ENCODE measurements at places on chromosomes 4 and X.

GRCh38 chr4:75605928-75606327 lies 24.4 kb downstream of the CDKL2 start:
- DNase-seq = no peak

GRCh38 chr4:6771229-6771671 lies 11.3 kb upstream of the KIAA0232 start:
- no peak for DNase-seq

- DNase-seq = no peak
Measured at GRCh38 chrX:38699121-38699520, 102.1 kb upstream of the MID1IP1 start.

DNA sequence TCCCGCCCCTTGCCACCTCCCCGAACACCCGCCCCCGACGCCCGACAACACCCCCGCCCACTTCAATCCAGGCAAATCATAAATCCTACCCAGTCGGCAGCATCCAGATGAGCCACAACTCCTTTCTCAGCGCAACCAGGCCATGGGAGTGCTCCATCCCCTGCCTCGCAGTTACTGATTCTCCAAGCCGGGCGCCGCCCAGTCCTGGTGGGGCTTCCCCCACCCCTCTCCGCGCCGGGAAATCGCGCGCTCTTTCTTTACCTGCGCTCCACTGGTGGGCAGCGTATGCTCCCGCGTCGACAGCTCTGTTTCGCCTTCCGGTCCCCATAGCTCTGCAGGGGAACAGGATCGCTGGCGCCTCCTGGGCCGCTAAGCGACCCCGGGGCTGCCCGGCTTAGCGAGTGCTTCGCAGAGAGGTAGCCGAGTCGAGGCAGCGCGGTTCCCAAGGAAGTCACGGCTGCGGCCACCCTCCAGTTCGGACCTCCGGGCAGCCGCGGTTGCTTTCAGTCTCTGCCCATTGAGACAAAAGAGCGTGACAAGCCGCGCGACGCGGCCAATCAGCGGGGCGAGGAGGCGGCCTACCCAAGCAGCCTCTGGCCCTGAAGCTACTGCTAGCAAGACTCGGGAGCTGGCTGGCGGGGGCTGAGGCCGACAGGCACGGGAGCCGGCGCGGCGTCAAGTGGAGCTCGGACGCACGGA lies 43.7 kb upstream of the TMSB15B start:
- peak; percentile 25 for DNase-seq

DNA sequence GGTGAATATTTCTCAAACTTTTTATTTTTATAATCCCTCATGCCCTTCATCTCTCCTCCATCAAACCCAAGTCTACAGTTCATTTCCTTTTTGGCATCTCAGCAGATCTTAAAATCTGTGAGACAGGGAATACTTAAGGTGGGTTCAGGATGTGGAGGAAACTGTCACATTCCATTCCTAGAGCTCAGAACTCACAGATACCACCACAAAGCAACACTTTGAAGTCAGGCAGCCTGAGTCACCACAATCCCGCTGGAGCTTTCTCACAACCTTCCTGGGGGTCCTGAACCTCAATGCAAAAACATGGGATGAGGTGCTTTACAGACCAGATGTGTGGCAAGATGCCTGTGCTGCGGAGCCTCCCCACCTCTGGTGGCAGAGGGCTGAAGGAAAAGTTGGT lies 63.2 kb downstream of the HHIP start:
- no peak for DNase-seq

DNA sequence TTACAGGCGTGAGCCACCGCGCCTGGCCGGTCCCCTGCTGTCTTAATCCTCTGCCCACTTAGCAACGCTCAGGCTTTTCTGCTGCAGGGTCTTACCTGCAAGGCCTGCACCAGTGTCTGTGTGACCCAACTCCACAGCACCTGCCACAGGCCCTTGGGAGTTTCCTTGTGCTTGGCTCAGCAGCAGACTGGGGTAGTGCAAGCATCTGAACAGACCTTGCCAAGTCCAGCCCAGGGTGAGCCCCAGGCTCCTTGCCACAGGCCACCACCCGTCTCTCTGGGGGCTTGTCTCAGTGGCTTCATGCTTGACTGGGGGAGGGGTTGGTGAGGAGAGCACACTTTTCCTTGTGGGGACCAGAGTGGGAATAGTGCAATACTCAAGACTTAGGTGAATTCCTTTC lies 87.0 kb downstream of the FAM193A start:
- no peak for DNase-seq

GRCh38 chr4:112818594-112818965 lies 181.6 kb downstream of the LARP7 start:
- no peak for DNase-seq

DNA sequence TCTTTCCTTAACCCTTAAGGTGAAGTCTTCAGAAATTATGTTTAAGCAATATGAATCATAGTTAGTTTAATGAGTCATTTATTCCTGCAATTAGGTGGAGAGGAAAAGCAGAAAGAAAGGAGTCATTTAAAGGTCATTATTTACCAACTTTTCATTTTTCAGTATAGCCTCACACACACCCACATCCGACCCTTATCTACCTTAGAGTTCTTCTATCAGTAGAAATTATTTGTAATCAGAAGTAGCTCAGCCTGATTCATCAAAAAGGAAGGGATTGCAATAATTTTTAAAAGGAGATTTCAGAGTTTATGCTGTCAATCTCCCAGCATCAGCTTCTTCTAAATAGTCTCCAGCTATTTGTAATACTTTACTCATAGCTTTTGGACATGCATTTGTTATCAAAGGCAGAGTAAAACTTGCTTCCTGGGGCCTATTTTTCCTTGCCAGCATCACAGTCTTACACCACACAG lies 5.9 kb downstream of the ANXA10 start:
- DNase-seq = peak; percentile 66

DNA sequence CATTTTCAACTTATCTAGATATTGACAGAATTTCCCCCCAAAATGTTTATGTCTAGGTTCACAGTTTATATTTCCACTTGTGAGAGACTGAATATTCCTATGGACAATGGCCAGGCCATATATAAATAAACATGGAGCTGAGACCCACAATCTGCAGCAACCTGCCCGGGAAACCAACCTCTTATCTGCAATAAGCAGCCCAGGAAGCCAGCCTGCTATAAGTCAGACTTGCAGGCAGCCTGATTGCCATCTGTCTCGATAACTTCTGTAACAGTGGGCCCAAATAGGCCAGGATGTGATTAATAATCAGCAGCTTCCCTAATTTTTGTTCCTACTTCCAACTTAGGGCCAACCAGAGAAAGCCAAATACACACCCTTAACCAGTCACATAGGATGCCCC lies 5.2 kb upstream of the NAP1L5 start:
- DNase-seq = no peak
